Right renal cortex interstitium (tissue), 3 donors: ENCODE measurements at places on chromosomes 13 and 19.

GRCh38 chr19:21519488-21519887, 14.1 kb downstream of the ZNF429 start:
- DNase-seq, result no peak

GRCh38 chr19:32673573-32673972, 1.4 kb downstream of the ANKRD27 start:
- DNase-seq, result no peak

DNA sequence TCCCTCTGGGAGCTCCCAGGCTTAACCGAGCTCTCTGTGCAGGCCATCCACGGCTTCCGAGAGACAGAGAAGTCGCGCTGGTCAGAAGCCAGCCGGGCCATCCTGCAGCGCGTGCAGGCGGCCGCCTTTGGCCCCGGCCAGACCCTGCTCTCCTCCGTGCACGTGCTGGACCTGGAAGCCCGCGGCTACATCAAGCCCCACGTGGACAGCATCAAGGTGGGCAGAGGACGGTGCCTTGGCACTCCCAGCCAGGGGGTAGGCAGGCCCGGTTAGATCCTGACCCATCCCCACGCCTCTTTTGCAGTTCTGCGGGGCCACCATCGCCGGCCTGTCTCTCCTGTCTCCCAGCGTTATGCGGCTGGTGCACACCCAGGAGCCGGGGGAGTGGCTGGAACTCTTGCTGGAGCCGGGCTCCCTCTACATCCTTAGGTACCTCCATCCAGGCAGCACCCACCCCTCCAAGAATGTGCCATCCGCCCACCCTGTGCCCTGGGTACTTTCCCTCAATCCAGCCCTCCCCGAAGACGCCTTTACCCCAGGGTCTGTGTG, 1.5 kb downstream of the PSPN start:
- no peak for DNase-seq

DNA sequence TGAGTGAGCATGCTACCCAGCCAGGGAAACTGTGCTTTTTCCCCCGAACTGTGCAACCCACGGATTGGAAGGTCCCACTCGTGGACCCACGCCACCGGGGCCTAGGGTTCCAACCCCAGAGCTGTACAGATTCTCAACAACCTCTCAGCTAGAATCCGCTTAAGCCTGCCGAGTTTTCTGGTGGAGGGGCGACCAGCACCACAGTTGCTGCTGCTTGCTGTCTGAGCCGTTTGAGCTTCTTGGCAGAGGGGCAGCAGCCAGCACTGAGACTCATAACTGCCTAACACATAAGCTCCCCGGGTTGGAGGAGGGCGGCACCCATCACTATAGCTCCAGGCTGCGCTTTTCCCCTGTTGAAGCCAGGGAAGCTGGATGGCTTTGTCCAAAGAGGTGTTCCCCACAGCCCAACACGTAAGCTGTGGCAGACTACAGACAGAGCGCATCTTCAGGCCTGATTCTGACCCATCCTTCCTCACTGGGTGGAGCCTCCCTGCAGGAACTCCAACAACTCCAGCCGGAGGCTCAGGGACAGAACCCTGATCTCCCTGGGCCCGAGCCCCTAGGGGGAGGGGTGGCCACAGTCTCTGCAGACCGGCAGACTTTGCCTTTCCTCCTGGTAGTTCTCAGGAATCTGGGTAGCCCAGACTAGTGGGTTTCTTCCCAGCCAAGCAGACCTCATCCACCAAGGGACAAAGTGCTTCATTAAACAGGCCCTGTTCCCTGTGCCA, 871.6 kb downstream of the SLITRK6 start:
- DNase-seq, result no peak

- no peak for DNase-seq
Observed at GRCh38 chr19:38862321-38863059, 12.7 kb upstream of the HNRNPL start.
